Vagina (tissue), 2 donors: ENCODE measurements at places on chromosomes 16 and 17.
A peak's percentile ranks its signal among the peaks of the same experiment; 100 is the strongest.

DNA sequence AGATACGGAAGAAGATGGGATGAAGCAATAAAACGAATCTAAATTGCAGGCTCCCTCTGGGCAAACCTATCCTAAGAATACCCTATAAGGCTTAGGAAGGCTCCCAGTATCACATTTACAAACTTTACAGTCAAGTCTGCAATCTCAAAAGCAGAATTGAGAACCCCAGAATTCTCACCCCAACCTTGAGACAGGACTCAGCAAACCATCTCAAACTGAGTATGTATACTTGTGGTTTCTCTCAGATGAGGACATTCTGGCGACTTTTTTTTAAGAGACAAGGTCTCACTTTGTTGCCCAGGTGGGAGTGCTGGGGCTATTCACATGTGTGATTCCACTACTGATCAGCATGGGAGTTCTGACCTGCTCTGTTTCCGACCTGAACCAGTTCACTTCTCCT lies 19.3 kb upstream of the ITGA2B start:
- DNase-seq = no peak

DNA sequence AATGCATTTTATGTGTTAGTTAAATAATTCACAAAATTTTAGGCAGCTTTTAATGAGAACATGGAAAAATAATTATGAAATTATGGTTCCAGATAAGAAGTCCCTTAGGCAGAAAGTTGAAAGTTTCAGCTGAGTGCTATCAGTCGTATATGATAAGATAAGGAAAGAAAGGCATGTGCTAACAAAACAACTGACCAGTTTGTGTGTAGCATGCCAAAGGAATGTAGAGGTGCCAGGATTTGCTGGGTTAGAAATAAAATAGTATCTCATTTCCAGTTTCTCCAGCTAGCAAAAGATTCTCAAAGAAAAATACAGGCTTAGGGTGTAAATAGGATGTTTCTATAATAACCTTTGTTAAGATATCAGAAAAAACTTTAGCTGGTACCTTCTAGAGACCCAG lies 1044.5 kb upstream of the CDH8 start:
- no peak for DNase-seq

GRCh38 chr16:90046971-90047713 lies 27.9 kb upstream of the DBNDD1 start:
- no peak for DNase-seq

GRCh38 chr17:76106703-76107102 lies 3.1 kb upstream of the EXOC7 start:
- DNase-seq = no peak

GRCh38 chr17:56171186-56171959 lies 18.1 kb downstream of the ANKFN1 start:
- DNase-seq = peak; percentile 29

DNA sequence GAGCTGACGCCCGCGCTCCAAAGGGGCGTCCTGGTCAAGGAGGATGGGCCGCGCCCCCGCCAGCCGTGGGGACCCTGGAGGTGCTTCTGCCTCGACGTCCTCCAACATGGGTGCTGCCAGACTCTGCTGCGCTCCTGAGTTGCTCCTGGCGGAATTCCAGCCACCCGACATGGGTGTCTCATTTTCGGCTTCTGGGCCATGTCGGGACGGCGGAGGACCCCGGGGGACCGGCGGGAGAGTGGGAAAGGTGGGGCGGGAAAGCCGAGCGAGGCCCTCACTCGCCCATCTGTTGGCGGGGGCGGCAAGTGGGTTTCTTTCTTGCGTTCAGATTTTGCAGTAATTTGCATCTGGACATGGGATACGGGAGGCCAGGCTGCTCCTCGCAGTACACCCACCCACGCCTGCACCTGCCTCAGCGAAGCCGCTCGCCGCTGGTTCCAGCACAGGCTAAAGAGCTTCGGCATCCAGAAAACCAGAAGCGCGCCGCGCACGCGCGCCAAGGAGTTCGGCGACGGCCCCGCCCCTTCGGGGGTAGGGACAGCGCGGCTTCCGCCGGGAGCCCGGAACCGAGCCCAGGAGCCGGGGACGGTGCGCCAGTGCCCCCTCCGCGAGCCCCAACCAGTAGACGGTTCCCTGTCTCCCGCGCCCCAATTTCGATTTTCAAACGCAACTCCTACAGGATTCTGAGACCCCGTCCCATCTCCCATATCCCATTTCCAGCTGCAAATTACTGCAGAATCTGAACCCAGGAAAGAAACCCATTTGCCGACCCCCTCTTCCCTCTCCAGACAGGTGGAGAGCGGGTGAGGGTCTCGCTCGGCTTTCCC lies at the start of gene ARMC7:
Gene ARMC7, plus strand, starts transcription at position 563 of the 827 bp plus-strand sequence. CDS start 320 bp downstream, outside the sequence.
- DNase-seq = no peak

- DNase-seq = no peak
Measured at GRCh38 chr17:49397586-49397985, 17.1 kb downstream of the PHB1 start.

DNA sequence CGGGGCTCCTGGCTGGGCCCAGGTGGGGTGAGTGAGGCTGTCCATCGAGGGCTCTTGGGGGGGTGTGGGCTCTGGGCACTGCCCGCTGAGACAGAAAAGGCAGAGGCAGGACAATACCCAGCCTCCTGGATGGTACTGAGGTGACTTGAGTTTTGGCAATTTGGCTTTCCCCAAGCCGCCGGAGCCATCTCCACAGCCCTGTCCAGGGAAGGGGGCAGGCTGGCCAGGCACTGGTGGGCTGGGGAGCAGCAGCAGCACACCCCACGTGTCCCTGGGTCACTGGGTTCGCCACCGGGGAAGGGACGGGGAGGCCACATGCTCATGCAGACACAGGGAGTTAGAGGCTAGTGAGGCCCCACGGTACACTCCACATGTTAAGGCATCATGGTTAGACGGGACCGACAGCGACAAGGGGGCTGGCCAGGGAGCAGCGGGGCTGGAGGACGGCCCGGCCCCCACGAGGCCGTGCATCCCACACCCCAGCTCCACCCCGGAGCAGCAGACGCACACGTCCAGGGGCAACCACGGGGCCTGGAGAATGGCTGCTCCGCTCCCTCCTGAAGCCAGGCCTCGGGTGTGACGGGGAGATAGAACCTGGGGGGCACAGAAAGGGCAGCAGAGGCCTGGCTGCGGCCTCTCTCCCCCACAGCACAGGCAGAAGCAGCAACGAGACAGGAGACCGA lies 3.0 kb downstream of the ARHGDIA start:
- DNase-seq = no peak

DNA sequence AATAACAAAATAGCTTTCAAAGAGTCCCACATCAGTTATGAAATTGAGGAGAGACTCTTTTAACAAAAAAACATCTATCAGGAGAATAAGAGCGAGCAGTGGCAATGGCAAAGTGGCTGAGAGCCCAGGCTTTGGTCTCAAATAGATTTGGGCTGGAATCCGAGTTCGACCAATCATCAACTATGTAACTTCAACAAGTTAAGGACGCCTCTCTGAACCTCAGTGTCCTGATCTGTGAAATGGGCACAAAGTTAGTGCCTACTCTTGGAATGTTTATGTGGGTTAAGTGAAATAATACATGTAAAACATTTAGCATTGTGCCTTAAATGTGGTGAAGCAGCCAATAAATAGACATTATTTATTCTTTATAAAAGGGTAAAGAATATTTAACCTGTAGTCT lies 45.4 kb downstream of the CFDP1 start:
- DNase-seq = no peak

DNA sequence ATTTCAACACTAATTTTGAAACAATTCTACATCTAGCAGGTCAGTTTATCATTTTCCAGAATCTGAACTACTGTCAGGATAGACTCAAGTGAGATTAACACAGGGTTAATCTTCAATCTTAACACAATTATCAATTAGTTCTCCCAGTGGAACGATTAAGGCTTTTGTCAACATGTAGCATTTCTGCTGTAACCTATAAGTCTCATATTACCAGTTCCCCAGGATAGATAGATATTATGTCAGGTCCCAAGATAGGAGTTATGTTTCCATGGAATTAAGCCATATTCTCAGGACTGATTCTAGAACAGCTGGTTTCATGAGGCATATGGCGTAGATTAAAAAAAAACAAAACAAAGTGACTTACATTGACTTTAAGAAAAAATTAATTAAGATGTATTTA lies 4.4 kb upstream of the FBF1 start:
- DNase-seq = no peak

DNA sequence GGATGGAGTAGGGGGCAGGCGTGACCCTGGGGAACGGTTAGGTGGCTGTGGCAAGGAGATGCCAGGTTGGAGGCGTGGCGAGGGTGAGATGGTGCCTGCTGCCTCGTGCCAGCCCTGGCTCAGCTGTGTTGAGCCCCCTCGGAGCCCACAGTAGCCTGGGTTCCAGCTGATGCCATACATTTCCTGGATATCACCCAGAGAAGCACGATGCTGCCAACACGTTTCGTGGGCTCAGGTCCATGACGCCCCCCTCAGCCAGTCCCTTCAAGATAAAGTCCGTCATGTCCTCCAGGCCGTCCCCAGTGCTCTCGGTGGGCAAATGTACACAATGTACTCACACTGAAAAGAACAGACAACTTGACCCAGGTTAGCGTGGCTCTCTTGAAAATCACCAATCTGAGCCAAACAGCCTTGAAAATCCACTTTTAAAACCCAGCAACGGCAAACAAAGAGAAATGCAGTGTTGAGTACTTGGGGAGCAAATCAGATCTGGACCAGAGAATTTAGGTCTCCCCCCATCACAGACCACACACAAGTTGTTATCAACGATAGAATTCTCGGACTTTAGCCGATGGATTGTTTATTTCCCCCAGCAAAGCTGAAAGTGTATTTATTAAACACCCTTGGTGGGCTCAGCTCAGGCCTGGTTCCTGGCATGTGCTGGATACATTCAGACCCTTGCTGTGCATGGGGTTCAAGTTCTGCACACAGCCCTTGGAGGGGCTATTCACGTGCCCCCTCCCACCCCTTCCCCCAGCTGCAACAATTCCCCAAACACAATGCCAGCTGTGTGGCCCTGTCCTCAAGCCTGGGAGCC lies 102.8 kb upstream of the PLCG2 start:
- no peak for DNase-seq

DNA sequence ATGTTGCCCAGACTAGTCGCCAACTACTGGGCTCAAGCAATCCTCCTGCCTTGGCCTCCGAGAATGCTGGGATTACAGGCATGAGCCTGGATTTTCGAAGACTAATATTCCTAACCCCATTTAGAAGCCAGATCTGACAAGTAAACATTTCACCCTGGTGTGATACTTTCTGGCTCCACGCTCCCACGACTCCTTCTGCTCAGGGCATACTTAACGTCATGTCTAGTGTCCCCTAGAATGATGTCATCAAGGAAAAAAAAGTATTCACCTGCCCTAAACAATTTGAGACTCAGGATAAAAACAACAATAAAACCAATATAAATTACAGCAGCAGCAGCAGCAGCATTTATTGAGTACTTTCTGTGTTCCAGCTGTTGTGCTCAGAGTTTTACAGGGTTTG lies 13.2 kb downstream of the ITGB3 start:
- DNase-seq = no peak

DNA sequence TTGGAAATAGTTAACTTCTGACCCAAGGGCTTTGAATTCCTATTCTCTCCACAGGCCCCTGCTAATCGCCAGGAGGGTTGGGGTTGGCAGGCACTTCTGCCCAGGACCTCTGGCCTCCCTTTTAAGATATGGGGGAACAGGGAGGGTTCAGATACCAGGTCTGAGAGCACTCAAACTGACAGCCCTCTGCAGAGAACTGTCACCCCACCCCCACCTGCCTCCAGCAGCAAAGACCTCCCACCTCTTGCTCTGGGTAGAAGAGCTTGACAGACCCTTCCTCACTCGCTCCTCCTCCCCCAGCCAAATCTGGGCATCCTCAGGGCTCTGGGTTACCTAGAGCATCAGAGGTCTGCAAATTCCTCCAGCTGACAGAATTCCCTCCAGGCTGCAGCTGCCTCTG lies 11.6 kb downstream of the CDH3 start:
- DNase-seq = no peak

- DNase-seq = no peak
Measured at GRCh38 chr17:49835472-49835871, 12.4 kb downstream of the TAC4 start.

- no peak for DNase-seq
Measured at GRCh38 chr16:47363761-47364160, 97.1 kb downstream of the ITFG1 start.

- no peak for DNase-seq
Measured at GRCh38 chr16:85755929-85756768, 5.3 kb upstream of the C16orf74 start.

DNA sequence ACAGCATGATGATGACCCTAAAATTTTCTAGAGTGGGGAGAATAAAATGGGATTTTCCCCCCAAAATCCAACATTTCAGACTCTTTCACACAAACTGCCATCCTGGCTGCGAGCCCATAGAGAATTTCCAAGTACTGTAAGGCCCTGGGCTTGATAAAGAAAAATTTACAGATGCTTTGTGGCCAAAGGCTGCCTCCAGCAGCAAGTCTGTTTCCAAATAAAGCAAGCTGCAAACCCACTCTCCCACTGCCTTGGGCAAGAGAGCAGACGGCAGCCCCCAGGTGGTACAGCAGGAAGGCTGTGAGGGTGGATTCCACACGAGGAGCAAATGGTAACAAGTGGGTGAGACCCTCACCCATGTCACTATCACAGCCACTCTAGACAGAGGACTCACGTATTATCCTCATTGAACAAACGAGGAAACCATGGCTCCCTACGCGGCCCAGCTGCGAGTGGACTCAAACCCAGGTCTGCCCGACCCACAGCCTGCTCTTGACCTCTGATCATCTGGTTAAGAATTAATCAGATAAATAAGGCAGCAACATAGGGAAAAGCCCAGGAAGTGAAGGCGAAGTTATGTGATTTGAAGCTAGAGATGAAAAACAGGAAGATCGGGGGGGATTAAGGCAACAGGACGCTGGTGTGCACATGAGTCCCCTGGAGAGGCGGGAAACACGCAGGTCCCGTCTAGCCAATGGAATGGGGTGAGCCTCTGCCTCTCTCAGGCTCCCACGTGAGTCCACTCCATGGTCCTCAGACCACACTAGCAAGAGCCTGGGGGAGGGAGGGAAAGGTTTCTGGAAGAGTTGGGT lies 37.4 kb downstream of the AXIN2 start:
- no peak for DNase-seq

DNA sequence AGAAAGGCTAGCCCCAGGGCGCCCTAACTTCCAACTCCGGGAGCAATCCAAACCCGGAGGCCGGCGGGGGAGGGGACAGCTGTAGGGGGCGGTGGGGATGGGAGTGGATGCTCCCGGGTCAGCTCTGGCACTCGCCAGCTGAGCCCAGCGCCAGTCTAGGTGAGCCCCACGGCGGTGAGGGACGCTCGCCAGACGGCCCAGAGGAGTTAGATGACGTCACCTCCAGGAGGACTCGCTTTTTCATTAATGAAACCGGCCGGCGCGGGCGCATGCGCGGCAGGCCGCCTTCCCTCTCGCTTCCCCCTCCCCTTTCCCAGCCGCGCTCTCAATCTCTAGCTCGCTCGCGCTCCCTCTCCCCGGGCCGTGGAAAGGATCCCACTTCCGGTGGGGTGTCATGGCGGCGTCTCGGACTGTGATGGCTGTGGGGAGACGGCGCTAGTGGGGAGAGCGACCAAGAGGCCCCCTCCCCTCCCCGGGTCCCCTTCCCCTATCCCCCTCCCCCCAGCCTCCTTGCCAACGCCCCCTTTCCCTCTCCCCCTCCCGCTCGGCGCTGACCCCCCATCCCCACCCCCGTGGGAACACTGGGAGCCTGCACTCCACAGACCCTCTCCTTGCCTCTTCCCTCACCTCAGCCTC lies at the start of gene NF1:
Gene NF1, plus strand, starts transcription at position 378 of the 636 bp plus-strand sequence. CDS start 333 bp downstream, outside the sequence.
- peak; percentile 94 for DNase-seq

- no peak for DNase-seq
Measured at GRCh38 chr17:73750975-73751374, 106.7 kb upstream of the SDK2 start.
